Activated CD8-positive, alpha-beta memory T cell treated with anti-CD3 and anti-CD28 coated beads for 36 hours (primary cell): ENCODE measurements at places on chromosomes 6 and 20. TPM values are rescaled to one million over a fixed set of nuclear protein-coding genes. Genes with fewer than 3 reads are reported as not detected.

Gene ZNF311
- total RNA-seq, result 0.65 TPM

Gene LINC00237
- total RNA-seq, result not detected

Gene TP53TG5
- total RNA-seq, result 0.19 TPM

Gene CLIC1
- total RNA-seq, result 395 TPM

Gene IMPG1
- total RNA-seq, result not detected

Gene BFSP1
- total RNA-seq, result 0.38 TPM

Gene CASS4
- 2.7 TPM for total RNA-seq

Gene COL9A1
- total RNA-seq, result not detected

Gene RCAN2
- total RNA-seq, result 0.55 TPM
